ENCODE measurements at places on chromosomes 2 and 18. TPM values are rescaled to one million over a fixed set of nuclear protein-coding genes. Genes with fewer than 3 reads are reported as not detected.

THUMPD2 gene
- total RNA-seq, result 15.0 TPM

MFSD2B gene
- under 0.01 TPM for total RNA-seq

WNT10A gene
- total RNA-seq, result 0.53 TPM

TRIM54 gene
- total RNA-seq, result not detected

ANKRD30B gene
- total RNA-seq, result not detected

IL36G gene
- not detected for total RNA-seq

KCNK3 gene
- 0.17 TPM for total RNA-seq

RIT2 gene
- not detected for total RNA-seq

ZNF513 gene
- total RNA-seq, result 10.2 TPM

ADAM23 gene
- total RNA-seq, result 30.1 TPM

PTPRN gene
- total RNA-seq, result not detected

RAB6C gene
- total RNA-seq, result not detected

APOB gene
- total RNA-seq, result not detected

SLC5A7 gene
- total RNA-seq, result not detected

GKN1 gene
- total RNA-seq, result not detected

GKN2 gene
- not detected for total RNA-seq

CYP26B1 gene
- 8.6 TPM for total RNA-seq

SCN1A gene
- total RNA-seq, result not detected

HADHA gene
- total RNA-seq, result 176 TPM

NYAP2 gene
- not detected for total RNA-seq

HPCAL1 gene
- 81.3 TPM for total RNA-seq

LRATD1 gene
- 8.2 TPM for total RNA-seq

ALPI gene
- total RNA-seq, result not detected

KCNJ13 gene
- total RNA-seq, result not detected

WIPF1 gene
- total RNA-seq, result 1.0 TPM

TEX44 gene
- not detected for total RNA-seq

UGT1A10 gene
- total RNA-seq, result not detected

HSBP1L1 gene
- total RNA-seq, result 43.1 TPM

ALK gene
- not detected for total RNA-seq

HOXD11 gene
- total RNA-seq, result not detected

HNMT gene
- total RNA-seq, result 0.53 TPM

CNDP1 gene
- under 0.01 TPM for total RNA-seq

REG3A gene
- not detected for total RNA-seq

OSR1 gene
- total RNA-seq, result 9.4 TPM

MC4R gene
- not detected for total RNA-seq

CCDC93 gene
- total RNA-seq, result 23.5 TPM

ATOH8 gene
- not detected for total RNA-seq

AKAIN1 gene
- total RNA-seq, result not detected

SIX2 gene
- not detected for total RNA-seq

UPP2 gene
- total RNA-seq, result not detected

CRYGC gene
- total RNA-seq, result 0.52 TPM

RAB27B gene
- 1.8 TPM for total RNA-seq

MOCOS gene
- total RNA-seq, result 17.3 TPM

CNGA3 gene
- total RNA-seq, result not detected

CFAP65 gene
- not detected for total RNA-seq

All from mammary epithelial cell (primary cell).